Left lung (tissue), 14 donors: ENCODE measurements at places on chromosomes 11 and 22.

DNA sequence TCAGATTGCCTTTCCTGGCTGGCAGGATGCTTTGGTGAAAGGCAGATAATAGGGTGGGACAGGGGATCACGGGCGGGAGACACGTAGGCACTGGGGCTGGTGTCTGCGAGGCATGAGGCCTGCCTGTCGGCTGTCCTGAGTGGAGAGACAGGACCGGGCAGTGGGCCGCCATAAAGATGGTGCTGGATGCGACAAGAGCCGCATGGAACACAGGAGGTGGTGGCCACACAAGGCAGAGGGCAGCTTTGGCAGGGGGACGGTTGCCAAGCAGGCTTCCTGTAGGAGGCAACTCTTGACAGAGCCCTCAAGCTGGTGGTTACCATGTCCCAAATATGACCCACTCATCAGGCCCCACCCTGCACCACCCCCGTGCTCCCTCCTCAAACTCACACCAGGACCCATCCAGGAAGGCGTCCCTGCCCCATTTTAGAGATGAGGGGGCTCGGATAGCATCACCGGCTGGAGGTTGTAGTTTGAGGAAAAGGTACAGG, 4.9 kb upstream of the PPARA start:
- H3K4me1 ChIP-seq, result no peaks in the 10 kb centered on the region
- no peaks in the 10 kb centered on the region for H3K36me3 ChIP-seq
- peaks cover 24% of the 10 kb centered on the region for H3K27me3 ChIP-seq
- H3K27ac ChIP-seq, result no peak overlapping the region

DNA sequence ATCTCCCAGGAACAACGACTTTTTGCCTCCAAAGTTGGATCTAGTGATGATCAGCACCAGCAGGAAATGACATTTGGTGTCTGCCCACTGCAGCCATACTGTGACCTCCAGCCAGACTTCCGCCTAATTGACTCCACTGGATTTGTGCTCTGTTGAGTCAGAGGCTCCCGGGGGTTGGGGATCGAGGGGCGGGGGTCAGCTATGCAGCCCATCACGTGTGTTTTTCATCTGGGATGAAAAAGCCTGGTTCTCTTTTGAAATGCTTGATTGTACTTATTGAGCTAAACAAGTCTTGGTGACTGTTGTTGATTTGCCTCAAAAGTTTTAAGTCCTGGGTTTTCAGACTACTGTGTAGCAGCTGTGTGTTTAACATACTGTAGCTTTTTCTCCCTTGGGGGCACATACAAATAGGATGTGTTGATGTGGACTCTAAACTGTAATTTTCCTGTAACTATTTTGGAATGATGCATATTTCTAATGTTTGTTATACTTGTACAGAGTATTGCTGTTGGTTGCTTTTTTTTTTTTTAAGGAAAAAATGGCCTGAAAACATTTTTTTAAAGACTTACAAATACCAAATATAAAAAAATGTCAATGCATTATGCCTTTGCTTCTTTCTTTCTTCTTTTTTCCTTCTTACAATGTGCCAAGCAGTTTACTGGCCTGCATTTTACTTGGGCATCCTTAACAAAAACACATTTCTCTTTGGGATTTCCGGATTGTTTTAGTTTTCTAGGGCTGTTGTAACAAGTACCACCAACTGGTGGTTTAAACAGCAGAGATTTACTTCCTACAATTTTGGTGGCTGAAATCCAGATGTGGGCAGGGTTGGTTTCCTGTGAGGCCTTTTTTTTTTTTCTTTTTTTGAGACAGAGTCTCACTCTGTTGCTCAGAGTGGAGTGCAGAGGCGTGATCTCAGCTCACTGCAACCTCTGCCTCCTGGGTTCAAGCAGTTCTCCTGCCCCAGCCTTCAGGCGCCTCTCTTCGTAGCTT, 46.1 kb upstream of the OR4B1 start:
- H3K36me3 ChIP-seq, result peaks cover 37% of the 10 kb centered on the region
- no peak overlapping the region for H3K4me3 ChIP-seq
- peaks cover 18% of the 10 kb centered on the region for H3K4me1 ChIP-seq
- no peak overlapping the region for H3K27ac ChIP-seq

DNA sequence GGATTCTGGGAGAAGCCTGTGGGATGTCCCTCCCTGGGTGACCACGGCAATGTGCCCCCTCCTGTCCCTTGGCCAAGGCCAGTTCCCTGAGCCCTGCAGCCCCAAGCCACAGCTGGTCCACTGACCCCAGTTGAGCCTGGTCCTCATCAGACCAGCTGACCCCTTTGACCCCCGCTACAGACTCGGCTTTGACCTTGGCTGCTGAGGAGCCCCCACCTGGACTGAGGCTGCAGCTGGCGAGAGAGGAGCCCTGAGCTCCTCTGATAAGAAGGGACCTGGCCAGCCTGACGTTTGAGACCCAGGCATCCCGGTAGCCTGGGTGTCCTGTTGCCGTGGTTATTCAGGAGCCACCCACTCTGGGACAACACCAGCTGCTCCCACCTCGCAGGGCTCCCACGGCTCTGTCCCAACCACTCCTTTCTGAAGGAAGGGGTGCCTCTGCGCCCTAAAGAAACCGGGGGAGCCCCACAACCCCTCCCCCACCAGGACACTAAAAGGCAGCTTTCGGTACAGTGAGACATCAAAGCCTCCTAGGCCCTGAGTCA, 3.0 kb downstream of the ASCL2 start:
- no peak overlapping the region for H3K27ac ChIP-seq
- H3K4me1 ChIP-seq, result peaks cover 10% of the 10 kb centered on the region
- no peak for DNase-seq
- H3K36me3 ChIP-seq, result no peaks in the 10 kb centered on the region

DNA sequence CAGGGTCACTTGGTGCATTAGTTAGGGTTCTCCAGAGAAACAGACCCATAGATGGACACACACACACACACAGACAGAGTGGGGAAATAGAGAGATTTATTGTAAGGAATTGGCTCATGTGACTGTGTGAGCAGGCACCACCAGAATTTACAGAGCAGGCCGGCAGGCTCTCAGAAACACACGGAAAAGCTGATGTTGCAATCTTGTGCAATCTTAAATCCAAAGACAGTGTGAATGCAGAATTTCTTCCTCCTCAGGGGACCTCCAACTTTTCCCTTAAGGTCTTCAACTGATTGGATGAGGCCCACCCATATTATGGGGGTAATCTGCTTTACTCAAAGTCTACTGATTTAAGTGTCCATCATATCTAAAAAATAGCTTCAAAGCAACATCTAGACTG, 49.8 kb downstream of the APIP start:
- DNase-seq, result no peak
- no peak overlapping the region for H3K27ac ChIP-seq
- no peaks in the 10 kb centered on the region for H3K27me3 ChIP-seq
- no peak overlapping the region for H3K4me3 ChIP-seq

- H3K27ac ChIP-seq, result no peak overlapping the region
- no peaks in the 10 kb centered on the region for H3K4me1 ChIP-seq
- DNase-seq, result no peak
- no peak overlapping the region for H3K4me3 ChIP-seq
- H3K36me3 ChIP-seq, result no peaks in the 10 kb centered on the region
Observed at GRCh38 chr22:35039625-35040024, 26.3 kb upstream of the ISX start.
